IgD-negative memory B cell (primary cell): ENCODE measurements at places on chromosomes 2 and 18. TPM values are rescaled to one million over a fixed set of nuclear protein-coding genes. Genes with fewer than 3 reads are reported as not detected.

Gene MAP3K19
- not detected for polyA plus RNA-seq

Gene ITPRIPL1
- polyA plus RNA-seq = 4.4 TPM

Gene SCN3A
- 0.85 TPM for polyA plus RNA-seq

Gene ARHGAP25
- polyA plus RNA-seq = 217 TPM

Gene MAP2
- 3.4 TPM for polyA plus RNA-seq

Gene MERTK
- polyA plus RNA-seq = 0.33 TPM

Gene NCKAP5
- not detected for polyA plus RNA-seq

Gene TMEM37
- polyA plus RNA-seq = not detected

Gene GPR75
- polyA plus RNA-seq = 0.10 TPM

Gene ASB18
- polyA plus RNA-seq = not detected

Gene DPP4
- polyA plus RNA-seq = 1.3 TPM

Gene ALPI
- polyA plus RNA-seq = not detected

Gene PROKR1
- not detected for polyA plus RNA-seq

Gene GCG
- polyA plus RNA-seq = not detected

Gene CDH19
- polyA plus RNA-seq = not detected

Gene MLPH
- not detected for polyA plus RNA-seq

Gene SERPINB4
- polyA plus RNA-seq = not detected

Gene TMEM182
- polyA plus RNA-seq = 8.9 TPM

Gene UGT1A10
- not detected for polyA plus RNA-seq

Gene ATP8B1
- 0.50 TPM for polyA plus RNA-seq

Gene NOL4
- polyA plus RNA-seq = not detected

Gene RTP5
- not detected for polyA plus RNA-seq

Gene DUSP28
- polyA plus RNA-seq = 23.4 TPM

Gene GAREM2
- polyA plus RNA-seq = 0.19 TPM

Gene RAB12
- polyA plus RNA-seq = 0.10 TPM

Gene POTEJ
- not detected for polyA plus RNA-seq

Gene KCNJ3
- not detected for polyA plus RNA-seq

Gene SELENOI
- polyA plus RNA-seq = 2.6 TPM

Gene GYPC
- polyA plus RNA-seq = 111 TPM

Gene DNAJC5G
- not detected for polyA plus RNA-seq

Gene KLF11
- polyA plus RNA-seq = 13.9 TPM

Gene MBP
- polyA plus RNA-seq = 89.4 TPM

Gene MATN3
- not detected for polyA plus RNA-seq

Gene SIX3
- not detected for polyA plus RNA-seq

Gene ACVR1C
- polyA plus RNA-seq = 0.23 TPM

Gene EN1
- not detected for polyA plus RNA-seq

Gene MTLN
- polyA plus RNA-seq = 112 TPM

Gene ANTXR1
- not detected for polyA plus RNA-seq

Gene ALPG
- not detected for polyA plus RNA-seq
